ENCODE measurements at places on chromosomes 2 and 18.

DNA sequence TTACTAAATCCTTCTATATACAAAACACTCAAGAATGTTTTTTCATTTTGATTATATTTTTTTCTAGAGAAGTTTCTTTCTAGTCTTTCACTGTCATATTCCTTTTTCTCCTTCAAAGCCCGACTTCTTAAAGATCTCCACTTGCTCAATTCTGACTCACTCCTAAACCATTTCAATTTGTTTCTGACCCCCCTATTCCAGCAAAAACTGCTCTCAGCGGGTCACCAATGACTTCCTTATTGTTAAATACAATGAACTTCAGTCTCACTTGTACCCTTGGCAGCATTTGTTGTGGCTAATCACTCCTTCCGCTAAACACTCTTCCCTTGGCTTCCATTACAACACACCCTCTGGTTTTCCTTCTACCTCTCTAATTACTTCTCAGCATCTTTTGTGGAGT lies 111.1 kb upstream of the RBBP8 start:
- DNase-seq, result no peak

DNA sequence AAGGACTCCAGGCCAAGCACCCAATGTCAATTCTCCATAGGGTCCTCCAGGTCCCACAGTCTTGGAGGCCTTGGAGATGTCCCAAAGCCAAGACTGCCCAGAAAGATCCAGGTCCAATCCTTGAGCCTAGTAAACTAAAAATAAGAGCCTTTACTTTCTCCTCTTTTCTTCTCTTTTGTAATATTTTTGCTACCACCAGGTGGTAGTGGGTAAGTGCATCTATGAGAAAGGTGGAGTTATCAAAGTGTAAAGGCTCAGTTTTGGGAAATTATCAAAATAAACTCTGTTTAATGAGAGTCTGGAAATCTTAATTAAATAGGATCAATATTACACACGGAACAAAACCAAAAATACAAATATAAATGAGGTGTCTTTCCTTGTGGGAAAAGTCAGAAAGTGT lies 276.4 kb downstream of the ALK start:
- DNase-seq, result no peak

GRCh38 chr2:145288650-145289496 lies 769.0 kb upstream of the ZEB2 start:
- no peak for DNase-seq

DNA sequence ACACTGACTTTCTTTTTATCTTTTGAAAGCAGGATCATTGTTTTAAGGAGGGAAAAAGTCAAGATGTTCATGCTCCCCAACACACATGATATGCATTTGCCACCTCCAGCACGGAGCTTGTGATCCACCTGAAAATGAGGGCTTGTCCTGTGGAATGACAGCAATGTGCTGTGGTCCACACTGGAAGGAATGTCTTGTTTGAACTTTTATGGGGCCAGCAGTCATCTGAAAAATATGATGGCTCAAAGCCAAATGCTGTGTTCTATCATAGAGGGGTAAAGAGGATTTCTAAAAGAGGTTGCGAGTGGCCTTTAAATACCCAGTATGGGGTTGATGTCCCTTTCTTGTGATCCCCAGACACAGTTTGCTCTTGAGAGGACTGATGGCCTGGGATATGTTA lies 226.5 kb upstream of the SPRED2 start:
- no peak for DNase-seq

GRCh38 chr2:159926695-159927094 lies 128.7 kb upstream of the CD302 start:
- DNase-seq, result no peak

DNA sequence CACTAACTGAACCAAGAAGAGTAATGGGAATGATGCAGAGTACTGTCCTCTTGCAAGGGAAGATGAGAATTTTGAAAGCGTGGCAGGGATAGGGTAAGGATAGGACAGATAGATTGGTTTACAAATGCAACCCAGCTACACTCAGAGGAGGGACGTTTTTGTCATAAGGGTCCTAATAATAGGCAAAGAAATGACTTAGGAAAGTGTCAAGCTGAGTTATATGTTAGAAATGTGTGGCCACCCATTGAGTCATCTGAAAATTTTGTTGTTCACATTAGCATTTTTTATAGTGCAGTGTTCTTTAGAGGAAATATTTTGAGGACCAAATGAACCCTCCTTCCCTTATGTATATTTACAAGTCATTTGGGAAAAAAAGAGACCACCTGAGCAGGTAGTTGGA lies 137.5 kb downstream of the PHLPP1 start:
- DNase-seq, result no peak

- no peak for DNase-seq
Observed at GRCh38 chr2:205754924-205755321, 72.6 kb downstream of the NRP2 start.

Data from activated CD8-positive, alpha-beta memory T cell treated with anti-CD3 and anti-CD28 coated beads for 1 hour (primary cell).